ENCODE measurements at places on chromosomes 4 and X.

DNA sequence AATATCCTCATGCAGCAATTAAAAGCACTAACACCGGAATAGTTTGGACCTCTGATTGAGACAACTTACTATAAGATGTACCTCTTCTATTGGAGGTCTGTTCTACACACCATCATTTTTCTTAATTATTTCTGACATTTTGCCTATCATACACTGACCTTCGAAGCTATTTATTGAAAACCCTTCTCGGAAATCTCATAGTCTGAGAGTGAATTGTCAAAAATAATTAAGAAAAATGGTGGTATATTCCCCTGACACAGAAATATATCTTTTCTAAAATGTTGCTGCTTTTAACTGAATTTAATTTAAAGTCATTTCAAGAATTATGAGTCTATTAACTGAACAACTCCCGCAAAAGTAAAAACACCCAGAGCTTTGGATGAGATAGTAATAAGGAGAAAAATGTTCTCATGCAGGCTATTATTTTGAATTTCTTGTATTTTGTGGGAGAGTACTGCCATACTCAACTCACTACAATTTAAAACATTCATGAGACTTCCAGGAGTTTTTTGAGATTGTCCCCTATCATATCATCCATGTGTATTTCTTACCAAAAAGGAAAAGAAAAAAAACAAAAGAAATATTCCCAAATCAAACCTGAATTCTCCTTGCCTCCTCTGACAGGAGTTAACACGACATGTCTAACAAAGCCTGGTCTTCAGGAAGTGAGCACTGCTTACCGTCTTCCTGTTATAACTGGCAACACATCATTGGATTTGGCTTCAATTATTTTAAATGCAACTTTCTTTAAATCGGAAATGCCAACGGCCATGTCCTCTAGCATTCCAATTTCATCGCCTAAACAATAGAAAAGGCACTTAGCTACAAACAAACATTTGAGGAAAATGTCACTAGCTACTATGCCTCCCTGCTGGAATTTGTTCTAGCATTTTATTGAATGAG, 485.3 kb downstream of the IL15 start:
- DNase-seq = no peak

- no peak for DNase-seq
These were observed 9.0 kb upstream of the SLC26A1 start for GRCh38 chr4:1002131-1002630.

GRCh38 chr4:150972592-150972991, 42.5 kb downstream of the LRBA start:
- no peak for DNase-seq

DNA sequence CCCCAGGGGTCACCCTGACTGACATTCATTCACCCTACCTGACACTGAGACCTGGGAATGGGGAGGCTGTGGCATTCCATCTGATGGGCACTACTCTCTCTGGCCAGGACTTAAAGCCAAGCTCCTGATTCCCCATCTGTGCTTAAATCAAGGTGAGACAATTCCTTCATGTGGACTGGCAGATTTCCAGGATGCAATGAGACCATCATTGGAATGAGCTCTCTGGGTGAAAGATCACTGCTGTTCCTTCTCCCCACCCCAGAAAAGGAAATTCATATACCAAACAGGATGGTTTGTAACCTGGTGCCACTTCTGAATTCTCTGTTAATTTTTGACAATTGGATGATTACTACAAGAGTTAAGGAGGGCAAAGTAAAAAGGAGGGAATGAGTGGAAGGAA, 354.8 kb downstream of the MID1IP1 start:
- no peak for DNase-seq

DNA sequence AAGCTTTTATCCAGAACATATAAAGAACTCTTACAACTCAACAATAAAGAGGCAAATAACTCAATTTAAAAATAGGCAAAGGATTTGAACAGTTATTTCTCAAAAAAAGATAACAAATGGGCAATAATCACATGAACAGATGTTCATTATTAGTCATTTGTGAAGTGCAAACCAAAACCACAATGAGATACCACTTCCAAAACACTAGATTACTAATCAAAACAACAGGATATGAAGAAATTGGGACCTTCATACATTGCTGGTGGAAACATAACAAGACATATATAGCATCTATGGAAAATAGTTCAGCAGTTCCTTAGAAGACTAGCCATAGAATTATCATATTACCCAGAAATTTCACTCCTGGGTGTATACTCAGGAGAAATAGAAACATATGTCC, 224.6 kb downstream of the FBXO8 start:
- DNase-seq = no peak

DNA sequence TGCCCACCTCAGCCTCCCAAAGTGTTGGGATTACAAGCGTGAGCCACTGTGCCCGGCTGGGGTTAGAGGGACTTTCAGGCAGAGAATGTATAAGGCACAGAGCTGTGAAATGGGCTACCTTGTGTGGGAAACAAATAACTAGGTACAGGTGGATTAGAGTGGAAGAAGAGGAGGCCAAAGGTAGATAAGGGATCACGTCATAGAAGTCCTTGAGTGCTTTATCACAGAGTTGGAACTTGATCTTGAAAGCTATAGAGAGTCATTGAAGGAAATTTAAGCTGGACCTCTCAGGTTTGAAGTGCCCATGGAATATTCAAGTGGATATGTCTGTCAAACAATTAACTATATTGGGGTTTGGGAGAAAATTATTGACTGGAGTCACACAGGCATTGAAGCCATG, 8.4 kb downstream of the N4BP2 start:
- no peak for DNase-seq
